ENCODE measurements at places on chromosomes 5 and 9.

DNA sequence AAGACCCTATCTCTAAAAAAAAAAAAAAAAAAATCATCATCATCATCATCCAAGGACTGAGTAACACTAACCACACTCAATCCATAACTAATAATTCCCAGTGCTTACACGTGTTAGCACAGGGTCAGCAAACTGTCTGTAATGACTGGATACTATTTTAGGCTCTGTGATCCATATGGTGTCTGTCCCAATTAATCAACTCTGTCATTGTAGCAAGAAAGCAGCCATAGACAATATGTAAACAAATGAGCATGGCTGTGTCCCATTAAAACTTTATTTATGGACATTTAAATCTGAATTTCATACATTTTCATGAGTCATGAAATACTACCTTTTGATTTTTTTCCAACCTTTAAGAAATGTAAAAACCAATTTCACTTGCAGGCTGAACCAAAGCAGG is 148.4 kb downstream of the SIL1 start:
- DNase-seq, result no peak

DNA sequence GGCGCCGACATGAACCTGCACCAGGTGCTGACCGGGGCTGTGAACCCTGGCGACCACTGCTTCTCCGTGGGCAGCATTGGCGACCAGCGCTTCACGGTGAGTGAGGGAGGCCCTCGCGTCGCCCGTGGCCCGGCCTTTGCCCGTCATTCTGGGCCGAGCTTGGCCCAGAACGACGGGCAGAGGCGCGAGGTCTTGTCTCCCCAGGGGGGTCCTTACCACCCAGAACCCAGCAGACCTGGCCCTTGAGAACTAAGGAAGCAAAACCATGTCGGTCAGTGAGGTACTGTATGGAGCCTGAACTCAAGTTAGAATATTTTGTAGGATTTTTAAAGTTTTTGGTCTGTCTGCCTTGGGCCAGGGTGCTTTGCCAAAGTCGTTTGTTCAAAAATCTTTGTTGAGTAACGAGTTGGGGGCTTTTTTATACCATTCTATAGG is 691 bp downstream of the DMXL1 start:
- no peak for DNase-seq

GRCh38 chr5:177484902-177485549 is 11.6 kb upstream of the DBN1 start:
- DNase-seq, result no peak

DNA sequence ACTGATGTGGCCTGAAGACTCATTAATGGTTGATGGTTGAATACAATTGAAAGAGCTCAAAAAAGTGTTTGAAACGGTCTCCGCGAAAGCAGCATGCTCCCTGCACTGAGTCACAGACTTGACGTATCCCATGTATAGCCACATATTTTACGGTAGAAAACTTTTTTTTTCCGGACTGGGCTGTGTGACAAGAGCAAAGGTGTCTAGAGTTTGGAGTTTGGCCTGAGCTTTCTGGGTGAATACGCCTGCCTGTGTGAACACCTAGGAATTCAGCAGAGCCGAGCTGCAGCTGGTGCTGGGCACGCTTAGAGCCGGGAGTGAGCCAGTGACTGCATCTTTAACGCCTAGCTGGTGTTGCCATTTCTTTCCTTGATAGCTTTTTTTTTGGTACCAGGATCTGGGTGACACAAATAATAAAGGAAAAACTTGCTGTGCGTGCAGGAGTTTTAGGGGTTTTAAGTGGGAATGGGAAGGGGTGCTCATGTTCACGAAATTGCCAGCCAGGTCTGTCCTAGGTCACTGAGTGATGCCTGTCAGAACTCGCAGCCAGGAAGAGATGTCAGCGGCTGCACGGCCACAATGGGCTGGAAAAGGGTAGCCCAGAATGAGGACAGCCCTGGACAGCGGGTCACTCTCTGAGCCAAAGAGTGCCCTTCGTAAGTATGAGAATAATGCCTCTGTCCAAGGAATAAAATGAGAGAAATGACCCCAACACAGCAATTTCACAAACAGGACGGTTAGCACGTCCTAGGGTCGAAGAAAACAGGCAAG is 51.7 kb downstream of the PSMB7 start:
- no peak for DNase-seq

- DNase-seq, result no peak
Observed at GRCh38 chr9:77833561-77834429, 185.7 kb upstream of the GNA14 start.
